ENCODE measurements at places on chromosomes 5 and 9. TPM values are rescaled to one million over a fixed set of nuclear protein-coding genes. Genes with fewer than 3 reads are reported as not detected.

DNA sequence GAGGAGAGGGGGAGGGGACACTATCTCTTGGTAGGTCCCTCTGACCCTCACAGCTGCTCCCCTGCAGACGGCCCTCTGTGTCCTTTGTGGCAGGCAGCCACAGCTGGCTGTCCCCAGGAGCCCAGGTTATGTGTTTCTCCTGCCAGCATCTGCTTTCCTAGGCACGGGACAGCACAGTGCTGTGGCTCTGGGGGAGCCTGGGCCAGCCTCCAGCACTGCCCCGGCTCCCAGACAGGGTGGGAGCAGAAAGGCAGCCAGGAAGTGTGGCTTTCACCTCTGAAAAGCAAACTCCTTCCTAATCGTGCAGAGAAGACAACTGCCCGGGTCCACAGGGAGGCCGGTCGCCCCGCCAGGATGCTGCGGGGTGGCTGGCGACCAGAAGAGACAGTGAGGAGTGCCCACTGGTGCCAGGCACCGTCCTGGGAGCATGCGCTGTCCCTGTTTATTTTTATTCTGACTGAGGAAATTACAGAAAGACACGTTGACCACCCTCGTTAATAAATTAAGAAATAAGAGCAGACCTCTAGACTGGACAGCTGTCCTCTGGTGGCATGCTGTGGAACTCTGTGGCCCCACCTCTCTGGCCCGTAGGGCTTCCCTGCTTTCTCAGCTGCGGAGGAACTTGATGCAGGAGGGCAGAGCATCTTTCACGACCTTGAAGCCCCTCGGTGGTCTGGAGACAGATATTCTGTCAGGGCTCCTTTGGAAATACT, 240.3 kb downstream of the FANCC start:
- no peak for DNase-seq

DNA sequence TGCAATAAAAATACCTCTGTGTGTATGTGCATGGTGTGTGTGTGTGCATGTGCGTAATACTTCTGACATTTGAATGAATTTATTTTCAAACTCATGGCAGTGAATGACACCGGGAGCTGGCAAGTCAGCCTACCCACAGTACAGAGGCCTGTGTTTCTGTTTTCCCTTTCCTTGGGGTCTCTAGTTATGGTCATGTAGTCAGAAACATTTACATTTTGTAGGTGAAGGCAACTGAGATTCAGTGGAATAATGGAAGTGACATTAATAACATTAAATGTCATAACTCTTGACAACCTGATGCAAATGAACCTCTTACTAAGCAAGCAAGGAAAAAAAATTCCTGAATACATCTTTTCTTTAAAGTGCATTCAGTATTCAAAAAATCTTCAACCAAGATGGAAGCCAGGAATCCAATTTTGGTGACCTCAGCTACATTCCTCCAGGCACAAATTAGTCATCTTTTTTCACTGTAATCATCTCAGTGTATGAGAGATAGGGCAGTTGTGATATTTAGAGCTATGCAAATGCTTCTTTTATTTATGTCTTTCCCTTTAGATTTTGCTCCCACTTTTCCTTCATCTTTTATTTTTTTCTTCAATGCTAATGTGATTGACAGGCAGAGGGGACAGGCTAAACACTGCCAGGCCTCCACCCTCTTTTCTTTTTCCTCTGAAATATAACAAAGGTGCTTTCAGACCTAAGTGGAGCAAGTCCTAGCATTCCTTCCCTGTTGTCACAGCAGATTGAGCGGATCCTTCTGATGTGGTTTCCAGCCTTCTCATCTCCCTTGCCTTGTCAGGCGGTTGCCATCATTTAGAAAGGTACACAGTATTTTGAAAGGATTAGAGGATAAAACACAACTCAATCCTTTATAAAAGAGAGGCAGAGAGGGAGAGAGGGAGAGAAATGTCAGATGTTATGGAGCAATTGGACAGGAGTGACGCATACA, 569.8 kb upstream of the ADAMTS16 start:
- no peak for DNase-seq

DNA sequence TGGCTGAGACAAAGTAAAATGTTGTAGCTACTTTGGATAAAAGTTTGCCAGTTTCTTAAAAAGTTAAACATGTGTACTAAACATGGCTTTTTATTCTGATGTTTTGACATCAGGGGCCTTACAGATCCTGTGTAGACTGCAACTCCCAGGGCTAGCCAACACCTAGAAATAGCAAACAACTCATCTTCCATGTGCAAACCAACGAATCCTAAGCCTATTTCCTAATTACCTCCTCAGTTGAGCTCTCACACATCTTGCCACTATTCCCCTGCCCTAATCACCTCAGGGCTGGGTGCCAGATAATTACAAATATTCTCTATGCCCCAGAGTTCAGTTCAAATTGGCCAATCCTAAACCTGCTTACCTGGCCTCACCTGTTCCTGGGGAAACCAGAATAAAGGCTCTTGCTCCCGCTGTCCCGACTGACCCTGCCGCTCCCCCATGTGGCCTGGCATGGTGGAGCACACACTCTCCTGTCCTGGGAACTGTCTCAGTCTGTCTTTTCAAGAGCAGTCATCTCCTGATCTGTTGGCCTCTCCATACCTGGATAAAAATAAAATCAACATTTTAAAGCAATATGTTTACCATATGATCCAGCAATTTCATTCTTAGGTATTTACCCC, 37.1 kb upstream of the FAM169A start:
- DNase-seq = no peak

DNA sequence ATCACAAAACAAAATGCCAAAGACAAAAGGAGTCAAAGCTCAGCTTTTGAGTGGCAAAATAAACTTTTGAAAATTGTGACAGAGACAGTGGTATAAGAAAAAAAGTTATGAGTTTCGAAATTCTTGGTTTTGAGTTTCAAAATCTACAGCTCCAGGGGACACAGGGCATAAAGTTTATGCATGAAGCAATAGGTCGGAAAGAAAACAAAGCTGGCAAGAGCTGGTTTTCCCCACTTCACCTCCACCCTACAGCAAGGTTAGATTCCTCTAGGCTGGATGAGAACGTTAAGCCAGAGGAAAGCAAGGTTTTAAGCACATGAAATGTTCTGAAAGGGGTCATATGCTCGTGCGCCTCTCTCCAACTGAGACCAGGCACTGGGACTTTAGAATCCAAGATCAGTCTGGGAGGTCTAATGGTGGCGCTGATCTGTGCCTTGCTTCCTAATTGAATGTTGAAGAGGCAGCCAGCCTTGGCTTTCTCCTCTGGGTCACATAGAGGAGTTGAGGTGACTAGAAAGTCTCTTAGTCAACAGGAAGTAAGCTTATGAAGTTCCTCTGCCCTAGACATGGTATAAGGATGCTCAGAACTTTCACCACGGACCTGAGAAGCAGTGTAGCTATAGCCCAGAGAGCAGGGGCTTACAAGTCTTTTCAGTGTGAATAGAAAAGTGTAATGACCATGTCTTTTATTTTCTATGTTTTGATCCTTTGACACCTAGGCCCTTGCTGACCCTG, 167.7 kb upstream of the DMAC1 start:
- no peak for DNase-seq

DNA sequence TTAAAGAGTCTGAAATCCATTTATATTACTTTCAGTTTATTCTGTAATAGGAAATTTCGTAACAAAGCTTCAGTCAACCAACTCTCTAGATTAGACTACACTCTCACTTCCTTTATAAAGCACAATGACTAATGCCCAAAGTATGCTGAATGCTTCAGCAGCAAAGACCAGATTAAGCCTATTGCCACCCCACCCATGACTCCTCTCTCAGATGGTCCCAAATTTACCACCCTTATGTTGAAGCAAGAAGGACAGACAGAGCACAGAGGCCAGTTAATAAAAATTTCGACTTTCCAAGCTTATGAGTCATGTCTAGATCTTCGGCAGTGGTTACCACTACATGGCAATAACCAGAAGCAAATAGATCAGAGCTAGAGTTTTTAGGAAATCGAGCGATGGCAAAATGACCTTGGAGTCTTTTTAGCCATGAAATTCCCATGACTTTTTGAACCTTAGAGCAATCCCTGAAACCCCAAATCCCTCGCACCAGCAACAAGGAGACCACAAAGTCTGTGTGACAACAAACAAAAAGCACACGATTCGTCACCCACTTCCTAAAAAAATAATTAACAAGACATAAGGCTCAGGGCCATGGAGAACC, 287.8 kb upstream of the RASA1 start:
- no peak for DNase-seq

DNA sequence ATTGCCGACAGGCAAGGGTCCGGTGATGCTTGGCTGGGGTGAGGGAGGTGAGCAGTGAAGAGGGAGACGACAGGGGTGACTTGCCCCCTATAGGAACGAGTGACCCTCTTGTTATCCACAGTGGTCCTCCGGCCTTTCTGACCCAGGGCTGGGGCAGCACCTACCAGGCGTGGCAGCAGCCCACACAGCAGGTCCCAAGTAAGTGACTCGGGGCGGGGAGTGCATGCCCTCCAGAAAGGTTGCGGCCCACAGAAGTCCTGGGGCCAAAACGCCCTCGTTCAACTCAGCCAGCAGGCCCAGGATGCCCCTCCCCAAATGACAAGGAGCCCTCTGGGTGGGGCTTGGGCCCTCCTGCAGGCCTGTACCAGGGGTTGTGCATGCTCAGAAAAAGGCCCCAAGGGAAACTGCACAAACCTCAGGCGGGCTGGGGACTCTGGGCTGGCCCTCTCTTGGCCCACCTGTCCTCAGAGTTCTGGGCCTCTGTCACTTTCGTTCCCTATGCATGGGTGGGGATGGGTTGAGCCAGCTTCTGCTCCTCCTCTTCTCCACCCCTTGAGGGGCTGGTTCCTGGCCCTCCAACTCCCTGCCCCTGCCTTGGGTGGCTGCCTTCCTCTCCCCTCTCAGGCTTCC, 32.2 kb upstream of the PRDM12 start:
- no peak for DNase-seq

- no peak for DNase-seq
These were observed 32.3 kb downstream of the MACIR start for GRCh38 chr5:103290846-103291245.

DNA sequence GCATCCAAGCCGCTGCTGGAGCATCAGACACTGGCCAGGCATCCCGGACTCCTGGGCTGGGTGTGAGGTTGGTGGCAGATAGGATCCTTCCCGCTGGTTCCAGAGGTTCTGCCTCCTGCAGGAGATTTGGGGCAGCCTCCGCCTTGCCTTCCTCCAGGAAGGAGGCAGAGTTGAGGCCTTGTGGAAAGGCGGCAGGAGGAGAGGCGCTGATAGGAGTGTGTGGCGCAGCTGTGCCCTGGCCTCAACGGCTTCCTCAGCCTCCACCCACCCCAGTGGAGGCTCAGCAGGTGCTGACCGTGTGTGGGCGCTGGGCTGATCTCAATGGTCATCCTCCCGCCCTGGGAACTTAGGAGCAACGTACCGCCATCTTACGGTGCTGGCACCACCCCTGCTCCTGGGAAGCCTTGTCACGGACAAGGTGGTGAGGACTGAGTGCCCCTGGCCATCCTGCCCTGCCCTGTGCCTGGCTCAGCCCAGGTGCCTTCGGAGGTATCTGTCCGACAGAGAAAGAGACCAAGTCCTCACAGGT, 10.2 kb downstream of the NCS1 start:
- no peak for DNase-seq

DNA sequence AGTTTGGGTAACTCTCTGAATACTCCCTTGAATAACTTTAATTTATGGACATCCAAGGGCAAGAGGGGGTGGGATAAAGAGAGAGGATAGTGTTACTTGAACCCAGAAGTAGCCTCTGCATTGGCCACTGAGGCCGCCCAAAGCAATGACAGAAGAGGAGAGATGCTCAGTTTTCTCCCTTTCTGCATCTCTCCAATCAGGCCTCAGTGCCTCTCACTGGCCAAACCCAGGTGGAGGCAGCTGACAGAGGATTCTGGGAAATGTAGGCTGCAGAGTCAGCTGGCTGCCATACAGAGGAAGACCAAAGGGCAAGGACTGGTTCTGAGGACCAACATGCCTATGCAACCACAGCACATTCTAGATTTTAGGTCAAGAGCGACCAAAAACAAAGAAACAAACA, 719.4 kb downstream of the MAT2B start:
- no peak for DNase-seq

- DNase-seq = no peak
These were observed 62.9 kb downstream of the SHB start for GRCh38 chr9:38006163-38006562.

- DNase-seq = no peak
These were observed 9.9 kb downstream of the SLC25A25 start for GRCh38 chr9:128077847-128078503.

GRCh38 chr9:129500161-129500862, 120.6 kb downstream of the C9orf50 start:
- DNase-seq = no peak

DNA sequence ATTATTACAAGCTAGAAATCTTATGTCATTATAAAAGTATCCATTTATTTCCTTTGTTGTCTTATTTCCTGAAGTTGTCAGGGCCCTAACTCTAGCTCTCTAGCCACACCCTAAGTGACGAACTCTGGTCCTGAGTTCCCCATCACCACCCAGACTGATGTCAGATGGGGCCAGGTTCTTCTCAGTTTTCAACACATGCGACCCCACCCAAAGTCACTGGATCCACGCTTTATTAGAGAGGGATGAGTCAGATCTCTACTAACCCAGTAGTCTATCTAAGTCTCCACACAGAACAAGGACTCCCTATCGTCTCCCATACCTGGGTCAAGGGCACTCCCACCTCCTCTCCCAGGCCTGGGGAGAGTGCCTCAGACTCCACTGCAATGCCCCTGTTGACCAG, 6.8 kb upstream of the FEM1C start:
- no peak for DNase-seq

GRCh38 chr9:13805546-13805945, 508.4 kb downstream of the NFIB start:
- no peak for DNase-seq

DNA sequence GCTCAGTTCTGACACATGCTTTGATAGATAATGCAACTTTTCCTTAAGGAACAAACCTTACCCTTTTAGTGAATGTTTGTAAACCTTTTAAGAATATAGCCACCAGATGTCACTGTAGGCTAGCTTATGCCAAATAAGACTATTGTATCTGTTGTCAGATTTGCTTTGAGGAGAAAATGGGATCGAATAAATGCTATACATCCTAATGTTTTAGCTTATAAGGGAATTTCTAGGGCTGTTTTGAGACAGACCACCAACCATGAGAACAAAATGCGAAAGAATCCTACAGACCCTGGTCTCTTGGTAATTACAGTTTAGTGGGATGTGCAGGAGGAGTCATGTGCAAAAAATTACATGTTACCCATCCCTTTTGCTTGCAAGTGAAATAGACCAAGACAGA, 127.6 kb upstream of the NMUR2 start:
- DNase-seq = no peak

GRCh38 chr5:171426266-171426665, 6.8 kb downstream of the FGF18 start:
- no peak for DNase-seq

C1QTNF2 gene
- 1.7 TPM for total RNA-seq

SHC3 gene
- total RNA-seq = 6.1 TPM

C5orf52 gene
- not detected for total RNA-seq

HRH2 gene
- 0.98 TPM for total RNA-seq

Measured in vagina (tissue), 2 donors.